ENCODE measurements at places on chromosomes 7 and 10.
A peak's percentile ranks its signal among the peaks of the same experiment; 100 is the strongest.

GRCh38 chr7:135913404-135913803 is 63.8 kb downstream of the MTPN start:
- no peak for DNase-seq

- no peak for DNase-seq
Observed at GRCh38 chr7:111429781-111430180, 132.5 kb downstream of the IMMP2L start.

- no peak for DNase-seq
Observed at GRCh38 chr7:128801667-128802418, 10.1 kb downstream of the CCDC136 start.

GRCh38 chr10:69828144-69828870 is 26.6 kb downstream of the COL13A1 start:
- DNase-seq, result no peak

GRCh38 chr7:38105874-38106483 is 72.1 kb upstream of the STARD3NL start:
- DNase-seq, result no peak

- DNase-seq, result no peak
Observed at GRCh38 chr10:22850541-22850940, 77.3 kb upstream of the ARMC3 start.

- DNase-seq, result no peak
Observed at GRCh38 chr7:20241194-20241910, 24.2 kb upstream of the MACC1 start.

- DNase-seq, result no peak
Observed at GRCh38 chr7:47241112-47242065, 340.5 kb downstream of the TNS3 start.

GRCh38 chr10:112214298-112214926 is 30.8 kb upstream of the GPAM start:
- DNase-seq, result no peak

- no peak for DNase-seq
Observed at GRCh38 chr10:45382591-45382990, 8.6 kb downstream of the ALOX5 start.

DNA sequence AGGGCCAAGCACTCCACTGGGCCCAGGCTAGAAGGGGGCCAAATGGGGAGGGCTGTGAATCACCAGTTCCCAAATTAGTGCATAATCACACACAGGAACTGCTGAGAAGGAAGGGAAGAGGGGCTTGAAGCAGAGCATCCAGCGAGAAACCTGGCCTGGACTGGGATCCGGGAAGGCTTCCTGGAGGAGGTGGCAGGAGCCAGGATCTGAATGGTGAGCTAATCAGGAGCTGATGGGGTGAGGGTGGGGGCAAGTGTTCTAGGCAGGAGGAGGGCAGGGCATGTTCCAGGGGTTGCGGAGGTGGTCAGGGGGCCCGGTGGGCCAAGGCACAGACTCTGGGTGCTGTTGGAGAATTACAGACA is 12.6 kb downstream of the PWWP2B start:
- DNase-seq, result no peak

DNA sequence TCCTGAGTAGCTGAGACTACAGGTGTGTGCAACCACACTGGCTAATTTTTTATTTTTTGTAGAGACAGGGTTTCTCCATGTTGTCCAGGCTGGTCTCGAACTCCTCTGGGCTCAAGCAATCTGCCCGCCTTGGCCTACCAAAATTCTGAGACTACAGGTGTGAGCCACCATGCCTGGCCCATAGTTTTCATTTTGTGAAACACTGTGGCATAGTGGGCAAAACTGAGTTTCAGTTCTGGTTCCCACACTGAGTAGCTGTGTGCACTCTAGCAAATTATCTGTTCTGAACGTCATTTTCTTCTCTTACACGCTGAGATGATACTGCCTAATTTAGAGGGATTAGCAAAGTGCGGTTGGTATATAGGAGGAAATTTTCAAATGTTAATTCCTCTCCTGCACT is 13.5 kb downstream of the ATP5MK start:
- DNase-seq, result no peak

- no peak for DNase-seq
Observed at GRCh38 chr7:155931396-155932085, 119.3 kb upstream of the SHH start.

GRCh38 chr10:102065561-102066398 is 631 bp downstream of the HPS6 start:
- peak; percentile 19 for DNase-seq

DNA sequence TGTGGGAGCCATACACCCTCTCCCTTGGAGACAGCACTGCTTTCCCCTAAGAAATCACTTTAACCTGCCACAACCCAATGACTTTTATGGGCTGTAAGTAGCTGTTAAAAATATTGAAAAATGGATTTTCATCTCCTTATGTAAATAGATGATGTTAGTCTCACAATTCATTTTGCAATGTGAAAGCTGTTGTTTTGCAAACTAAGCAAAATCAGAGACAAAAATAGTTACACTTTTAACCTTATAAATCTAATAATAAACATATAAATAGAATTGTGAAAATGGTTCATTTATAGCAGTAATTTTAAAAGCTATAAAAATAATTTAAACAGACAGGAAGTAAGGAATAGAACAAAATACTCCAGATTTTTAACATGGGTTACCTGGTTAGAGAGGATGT is 268.8 kb upstream of the MAGI2 start:
- DNase-seq, result no peak

DNA sequence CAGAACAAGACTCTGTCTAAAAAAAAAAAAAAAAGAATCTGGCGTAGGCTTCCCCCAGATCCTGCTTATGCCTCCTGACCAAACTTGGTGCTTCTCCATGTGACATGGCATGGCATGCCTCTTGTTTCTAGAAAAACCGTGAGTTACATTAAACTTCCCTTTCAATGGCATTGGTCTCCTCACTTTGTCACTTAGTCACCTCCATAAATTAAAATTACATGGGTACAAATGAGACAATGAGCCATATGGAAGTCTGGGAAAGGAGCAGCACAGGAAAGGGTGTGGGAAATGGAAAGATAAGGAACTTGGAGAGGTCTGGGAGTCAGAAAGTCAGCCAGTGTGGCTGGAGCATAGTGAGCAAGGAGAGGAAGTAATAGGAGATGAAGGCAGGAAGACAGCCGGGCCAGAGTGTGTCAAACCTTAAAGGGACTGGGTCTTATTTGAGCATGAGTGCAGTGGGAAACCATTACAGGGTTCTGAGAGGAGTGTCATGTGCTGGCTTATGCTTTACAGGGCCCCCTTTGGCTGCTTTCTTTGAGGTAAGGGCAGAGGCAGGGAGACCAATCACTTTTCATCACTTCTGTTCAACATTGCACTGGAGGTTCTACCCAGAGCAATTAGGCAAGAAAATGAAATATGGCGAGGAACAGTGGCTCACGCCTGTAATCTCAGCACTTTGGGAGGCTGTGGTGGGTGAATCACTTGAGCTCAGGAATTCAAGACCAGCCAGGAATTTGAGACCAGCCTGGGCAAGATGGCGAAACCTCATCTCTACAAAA is 21.3 kb upstream of the ZMIZ2 start:
- DNase-seq, result no peak

GRCh38 chr7:73615886-73616285 is 8.4 kb downstream of the MLXIPL start:
- no peak for DNase-seq

- no peak for DNase-seq
Observed at GRCh38 chr10:103692952-103693811, 162.2 kb downstream of the SH3PXD2A start.

DNA sequence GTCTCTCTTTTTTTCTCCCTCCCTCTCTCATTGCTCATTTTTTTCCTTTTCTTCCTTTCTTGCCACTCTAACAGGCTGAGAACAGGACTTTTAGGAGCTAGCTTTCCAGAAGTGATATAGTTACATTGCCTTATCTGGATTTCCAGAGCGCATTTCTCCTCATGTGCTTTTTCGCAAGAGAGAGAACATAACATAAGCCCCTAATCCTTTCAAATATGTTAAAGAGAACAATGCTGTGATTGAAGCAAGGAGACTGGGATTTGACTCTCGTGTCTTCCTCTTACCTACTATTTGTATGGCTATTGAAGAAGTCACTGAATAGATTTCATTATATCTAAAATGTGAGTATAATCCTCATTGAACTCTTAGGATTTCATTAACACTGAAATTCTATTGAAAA is 101.2 kb upstream of the PRPS1L1 start:
- no peak for DNase-seq

DNA sequence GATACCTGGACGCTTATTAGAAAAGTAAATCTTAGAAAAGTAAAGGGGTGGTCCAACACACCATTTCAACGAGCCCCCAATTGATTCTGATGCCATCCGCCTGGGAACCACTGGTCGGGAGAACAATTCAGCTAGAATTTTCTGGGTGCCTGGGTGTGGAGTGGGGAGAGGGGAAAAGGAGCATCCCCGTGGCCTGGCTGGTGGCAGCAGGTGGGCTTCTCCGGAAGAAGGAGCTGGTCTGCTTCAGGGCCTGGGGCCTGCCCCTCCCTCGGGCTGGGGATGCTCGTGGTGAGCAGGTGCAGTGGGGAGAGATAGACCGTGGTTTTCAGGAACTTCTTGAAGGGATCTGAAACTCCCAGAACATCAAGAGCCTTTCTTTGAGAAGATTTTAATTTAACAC is 39.9 kb upstream of the DUSP5 start:
- no peak for DNase-seq

GRCh38 chr7:19113855-19114550 is 3.4 kb downstream of the TWIST1 start:
- no peak for DNase-seq

GRCh38 chr10:89003344-89003743 is 12.7 kb downstream of the FAS start:
- no peak for DNase-seq

DNA sequence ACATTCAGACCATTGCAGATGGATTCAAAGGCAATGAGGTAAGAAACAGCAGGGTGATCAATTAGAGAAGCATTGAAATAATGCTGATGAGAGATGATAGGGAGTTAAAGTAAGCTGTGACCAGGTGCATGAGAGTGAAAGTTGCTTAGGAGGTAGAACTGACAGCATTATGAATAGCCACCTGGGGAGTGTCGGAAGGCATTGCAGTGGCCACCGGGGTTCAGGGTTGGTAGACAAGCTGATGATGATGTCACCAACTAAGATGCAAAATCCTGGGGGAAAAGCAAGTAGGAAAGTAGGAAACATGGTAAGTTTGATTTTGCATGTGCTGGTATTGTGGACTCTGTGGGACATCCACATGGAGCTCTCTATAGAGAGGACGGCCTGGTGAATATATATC is 211.9 kb upstream of the ETV1 start:
- DNase-seq, result no peak

- no peak for DNase-seq
Observed at GRCh38 chr10:8133146-8133545, 78.7 kb downstream of the GATA3 start.

DNA sequence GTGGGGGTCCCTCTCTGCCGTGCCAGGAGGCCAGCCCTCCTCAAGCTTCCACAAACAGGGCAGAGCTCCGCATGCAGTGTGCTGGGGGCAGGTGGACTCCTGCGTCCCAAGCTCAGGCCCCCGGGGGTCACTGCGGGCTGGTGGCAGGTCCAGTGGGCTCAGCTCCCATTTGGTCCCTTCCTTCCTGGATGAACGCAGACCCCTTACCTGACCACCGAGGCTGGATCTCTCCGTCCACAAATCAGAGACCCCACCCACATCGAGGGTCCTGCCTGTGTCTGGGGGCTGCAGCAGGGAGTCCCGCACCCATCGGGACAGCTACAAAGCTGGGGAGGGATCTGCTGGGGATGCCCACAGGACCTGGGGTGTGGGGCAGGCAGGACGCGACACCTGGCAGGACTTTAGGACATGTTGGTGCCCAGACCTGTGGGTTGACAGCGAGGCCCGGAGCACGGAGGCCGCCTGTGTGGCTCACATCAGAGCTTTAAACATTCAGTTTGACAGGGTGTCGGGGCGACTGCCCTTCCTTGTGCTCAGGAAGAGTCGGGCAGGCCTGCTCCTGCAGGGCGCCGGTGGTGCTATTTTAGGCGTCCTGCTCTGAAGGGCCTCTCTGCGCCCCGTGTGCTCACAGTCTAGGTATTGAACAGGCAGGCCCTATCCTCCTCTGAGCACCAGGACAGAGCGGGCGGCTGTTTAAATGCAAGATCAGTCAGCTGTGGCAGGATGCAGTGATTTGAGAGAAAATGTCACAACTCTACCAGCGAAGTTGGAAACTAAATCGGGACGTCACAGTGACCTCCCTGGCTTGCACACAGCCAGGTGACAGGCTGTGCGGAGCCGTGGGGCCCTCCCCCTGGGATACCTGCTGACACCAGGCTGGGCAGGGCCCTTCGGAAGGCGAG is 15.9 kb upstream of the CFAP46 start:
- DNase-seq, result no peak

GRCh38 chr7:78220754-78221153 is 422.2 kb downstream of the PHTF2 start:
- no peak for DNase-seq

GRCh38 chr7:105015390-105015965 is 1.5 kb downstream of the KMT2E start:
- DNase-seq, result no peak

DNA sequence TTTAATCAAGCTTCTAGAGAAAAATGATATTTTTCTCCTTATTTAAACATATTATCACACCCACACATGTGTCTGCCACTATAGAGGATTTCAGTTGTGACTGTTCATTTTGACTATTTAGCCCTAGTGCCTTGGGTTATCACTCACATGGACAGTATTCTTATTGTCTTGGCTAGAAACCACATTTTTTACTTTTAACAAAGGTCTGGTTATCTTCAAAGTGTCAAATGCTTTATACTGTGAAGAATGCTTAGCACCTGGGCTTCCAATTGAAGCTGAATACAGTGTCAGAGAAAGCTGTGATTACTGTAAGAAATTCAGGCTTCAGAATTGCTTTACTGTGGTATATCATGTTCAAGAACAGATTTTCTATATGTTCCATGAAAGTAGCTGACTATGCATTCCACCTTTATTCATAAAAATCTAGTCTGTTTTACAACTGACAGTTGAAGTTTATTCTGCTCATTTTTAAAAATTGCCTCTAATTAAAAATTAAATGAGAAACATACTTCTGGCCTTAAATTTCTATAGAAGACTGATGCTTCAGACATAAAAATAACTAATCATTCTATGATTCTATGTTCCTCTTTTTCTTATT is 278.6 kb downstream of the SEMA3D start:
- DNase-seq, result no peak

- no peak for DNase-seq
Observed at GRCh38 chr7:40966693-40967092, 736.2 kb downstream of the INHBA start.

- no peak for DNase-seq
Observed at GRCh38 chr10:101878869-101879268, 35.3 kb upstream of the KCNIP2 start.
